ENCODE measurements at places on chromosomes 1 and 21.
A peak's percentile ranks its signal among the peaks of the same experiment; 100 is the strongest.

DNA sequence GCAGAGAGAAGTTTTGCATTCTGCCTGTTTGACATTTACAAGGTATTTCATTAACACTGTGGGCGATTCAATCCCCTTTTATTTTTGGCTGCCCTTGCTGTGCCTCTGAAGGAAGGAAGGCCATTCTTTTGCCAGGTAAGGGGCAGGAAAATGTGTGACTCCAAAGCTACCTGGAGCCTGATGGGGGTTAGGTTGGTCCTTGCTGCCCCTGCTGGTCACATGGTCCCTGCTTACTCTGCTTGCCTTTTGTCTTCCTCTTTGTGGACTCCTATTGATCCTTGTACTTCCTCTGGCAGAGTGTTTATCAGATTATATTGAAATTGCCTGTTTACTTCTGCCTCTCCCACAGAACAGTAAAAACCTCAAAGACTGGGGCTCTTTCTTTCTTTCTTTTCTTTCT is 65.7 kb downstream of the ST6GALNAC3 start:
- no peak for DNase-seq

DNA sequence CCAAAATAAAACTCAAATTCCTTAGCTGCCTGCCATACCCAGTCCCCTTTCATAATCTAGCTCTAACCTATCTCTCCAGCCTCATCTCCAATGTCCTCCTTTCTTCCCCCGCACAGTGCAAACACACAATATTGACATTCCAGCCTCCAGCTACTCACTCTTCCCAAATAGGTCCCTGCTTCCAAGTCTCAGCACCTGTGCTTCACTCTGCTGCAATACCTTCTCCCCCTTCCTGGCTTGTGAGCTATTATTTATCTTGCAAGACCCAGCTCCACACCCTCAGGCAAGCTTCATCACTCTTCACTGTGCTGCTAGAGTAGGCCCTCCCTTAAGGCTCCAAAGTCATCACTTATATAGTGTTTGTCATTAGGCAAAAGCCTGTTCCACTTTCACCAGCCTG is 9.7 kb downstream of the PLPP3 start:
- no peak for DNase-seq

DNA sequence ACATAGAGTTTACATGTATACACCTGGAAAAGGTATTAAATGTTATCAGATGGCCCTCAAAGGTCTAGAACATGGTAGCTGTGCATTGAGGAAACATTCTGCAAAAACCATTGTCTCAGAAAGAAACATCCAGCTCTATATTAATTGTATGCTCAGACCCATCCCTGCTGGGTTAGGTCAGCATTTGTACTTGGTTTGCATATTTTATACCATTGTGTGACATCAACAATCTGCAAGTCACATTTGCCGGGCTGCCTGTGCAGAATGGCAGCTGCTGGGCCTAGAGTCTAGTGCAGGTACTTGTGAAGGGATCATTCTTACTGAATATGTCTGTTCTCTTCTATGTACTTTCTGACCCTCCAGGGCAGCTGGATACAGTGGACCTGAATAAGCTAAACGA is 43.9 kb upstream of the LAMC2 start:
- DNase-seq: no peak

GRCh38 chr1:97200595-97200994 is 479.0 kb downstream of the PTBP2 start:
- no peak for DNase-seq

DNA sequence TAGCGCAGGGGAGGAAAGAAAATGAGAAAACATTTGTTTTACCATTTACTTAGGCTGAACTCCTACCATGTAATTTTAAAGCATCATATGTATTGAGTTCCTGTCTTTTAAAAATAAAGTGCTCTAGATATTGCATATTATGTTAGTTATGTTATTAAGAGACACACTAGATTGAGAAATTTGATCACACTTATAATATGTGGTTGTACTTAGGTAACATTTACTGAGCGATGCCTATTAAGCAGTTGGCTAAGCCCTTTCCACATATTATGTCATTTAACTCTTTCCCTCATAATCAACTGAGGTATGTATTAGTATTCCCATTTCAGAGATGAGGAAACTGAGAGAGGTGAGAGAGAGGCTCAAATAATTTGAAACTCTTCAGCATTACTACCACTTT is 4.5 kb upstream of the LRRC8D start:
- no peak for DNase-seq

DNA sequence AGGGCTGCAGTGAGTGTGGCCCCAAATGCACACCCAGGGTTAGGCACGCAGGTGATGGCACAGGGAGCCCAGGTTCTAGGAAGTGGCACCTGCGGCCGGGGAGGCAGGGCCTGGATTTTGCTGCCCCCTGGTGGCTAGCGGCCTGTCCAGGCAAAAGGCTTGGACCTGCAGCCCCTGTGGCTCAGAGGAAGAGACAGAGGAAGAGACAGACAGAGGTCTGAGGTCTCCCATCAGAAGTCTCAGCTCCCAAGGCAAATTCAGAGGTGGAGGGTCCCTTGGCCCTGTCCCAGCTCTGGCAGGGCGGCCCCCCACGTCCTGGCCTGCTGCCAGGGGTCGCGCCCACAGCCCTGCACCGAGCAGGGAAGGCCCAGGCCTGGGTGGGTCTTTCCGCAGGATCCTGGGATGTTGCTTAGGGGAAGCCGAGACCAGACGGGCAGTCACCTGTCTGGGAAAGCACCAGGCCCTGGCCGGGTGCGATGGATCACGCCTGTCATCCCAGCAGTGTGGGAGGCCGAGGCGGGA is 8.0 kb upstream of the TNFRSF14 start:
- peak; percentile 48 for DNase-seq

- DNase-seq: peak; percentile 11
Observed at GRCh38 chr1:31523012-31523411, 53.3 kb upstream of the TINAGL1 start.

DNA sequence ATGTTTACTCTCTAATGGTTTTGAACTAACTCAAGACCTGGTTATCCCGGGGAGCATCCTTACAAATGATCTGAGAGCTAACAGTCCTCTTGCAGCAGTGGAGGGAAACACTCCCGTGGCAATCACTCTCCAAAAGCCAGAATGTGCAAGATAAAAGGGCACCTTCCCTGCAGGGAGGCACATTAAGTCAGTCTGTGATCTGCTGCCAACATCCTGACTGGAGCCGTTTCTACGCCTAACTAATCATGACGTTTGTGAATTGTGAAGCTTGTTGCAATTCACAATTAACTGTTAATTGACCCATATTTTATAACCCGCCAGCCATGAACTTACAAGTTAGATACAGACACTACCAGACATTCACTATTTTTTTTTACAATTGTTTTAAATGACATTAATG is 52.1 kb upstream of the LGALS8 start:
- DNase-seq: no peak

- no peak for DNase-seq
Observed at GRCh38 chr1:183583466-183583865, 6.8 kb downstream of the NCF2 start.

DNA sequence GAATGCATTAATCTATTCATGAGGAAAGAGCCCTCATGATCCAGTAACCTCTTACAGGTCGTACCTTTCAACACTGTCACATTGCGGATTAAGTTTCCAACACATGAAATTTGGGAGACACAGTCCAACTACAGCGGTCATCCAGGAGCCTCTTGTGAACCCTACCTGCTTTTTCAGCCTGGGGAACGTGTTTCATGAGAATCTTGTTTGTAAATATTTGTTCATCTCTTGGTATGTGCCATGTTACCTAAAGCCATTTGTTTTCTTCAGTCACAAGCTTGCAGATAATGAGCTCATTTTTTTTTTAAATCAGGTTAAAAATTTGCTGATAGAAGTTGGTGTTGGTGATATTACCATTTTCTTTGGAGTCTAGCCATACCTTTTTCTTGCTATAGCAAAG is 37.2 kb upstream of the PDC start:
- no peak for DNase-seq

- DNase-seq: no peak
Observed at GRCh38 chr1:209651138-209651587, 1.1 kb downstream of the LAMB3 start.

- no peak for DNase-seq
Observed at GRCh38 chr1:30947212-30947611, 38.7 kb upstream of the SDC3 start.

DNA sequence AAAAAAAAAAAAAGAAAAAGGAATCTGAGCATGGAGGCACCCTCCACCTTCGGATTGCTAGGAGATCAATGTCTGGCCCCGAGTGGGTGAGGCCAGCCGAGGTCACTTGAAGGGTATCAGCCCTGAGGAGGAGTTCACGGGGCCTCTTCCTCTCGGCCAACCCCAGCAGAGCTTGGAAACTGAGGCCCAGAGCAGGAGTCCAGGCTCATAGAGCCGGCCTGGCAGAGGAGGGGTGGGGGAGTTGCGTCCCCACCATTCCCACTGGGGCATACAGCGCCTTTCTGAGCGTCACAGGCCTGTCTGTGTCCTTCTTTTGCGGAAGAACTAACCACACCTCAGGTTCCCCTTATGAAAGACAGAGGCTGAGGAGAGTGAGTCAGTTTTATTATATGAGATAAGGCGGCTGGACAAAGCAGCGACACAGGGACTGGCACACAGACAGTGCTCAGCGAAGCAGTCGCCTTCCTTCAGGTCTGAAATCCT is 17.1 kb upstream of the EPHA2 start:
- peak; percentile 44 for DNase-seq

DNA sequence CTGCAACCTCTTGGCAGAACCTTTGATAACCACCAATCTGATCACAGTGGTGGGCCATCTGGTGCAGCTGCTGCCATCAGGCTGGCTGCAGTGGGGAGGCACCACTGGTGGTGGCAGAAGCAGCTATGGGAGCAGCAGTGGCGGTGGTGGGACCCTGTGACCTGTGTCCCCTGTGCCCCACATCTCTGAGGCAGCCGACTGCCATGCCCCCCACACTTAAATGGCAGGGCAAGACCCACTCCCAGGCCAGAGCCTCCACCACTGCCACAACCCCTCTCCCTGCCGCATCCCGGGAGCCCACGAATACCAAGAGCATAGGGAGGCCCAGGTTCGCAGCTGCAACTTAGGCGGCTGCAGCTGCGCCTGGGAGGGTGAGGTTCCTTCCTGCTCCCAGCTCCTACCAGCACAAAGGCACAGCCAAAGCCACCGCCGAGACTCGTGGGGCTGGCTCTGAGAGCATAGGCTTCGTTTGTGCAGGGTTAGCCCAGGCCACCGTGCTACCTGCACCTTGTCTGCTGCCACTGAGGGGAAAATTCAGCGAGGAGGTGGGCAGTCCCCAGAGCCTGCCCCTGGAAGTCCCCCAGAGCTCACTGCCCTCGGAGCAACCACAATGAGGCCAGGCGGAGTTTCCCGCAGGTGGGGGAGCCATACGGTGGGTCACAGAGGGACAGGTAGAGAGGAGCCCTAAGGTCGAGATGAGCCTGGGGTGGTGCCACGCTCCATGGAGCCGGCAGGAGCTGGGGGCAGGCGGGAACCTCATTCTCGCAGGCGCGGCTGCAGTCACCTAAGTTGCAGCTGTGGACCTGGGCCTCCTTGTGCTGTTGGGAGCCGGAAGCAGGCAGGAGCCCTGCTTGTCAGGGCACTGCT is 518.7 kb downstream of the RWDD3 start:
- no peak for DNase-seq

- peak; percentile 45 for DNase-seq
Observed at GRCh38 chr1:45843474-45843905, 40.1 kb downstream of the MAST2 start.

DNA sequence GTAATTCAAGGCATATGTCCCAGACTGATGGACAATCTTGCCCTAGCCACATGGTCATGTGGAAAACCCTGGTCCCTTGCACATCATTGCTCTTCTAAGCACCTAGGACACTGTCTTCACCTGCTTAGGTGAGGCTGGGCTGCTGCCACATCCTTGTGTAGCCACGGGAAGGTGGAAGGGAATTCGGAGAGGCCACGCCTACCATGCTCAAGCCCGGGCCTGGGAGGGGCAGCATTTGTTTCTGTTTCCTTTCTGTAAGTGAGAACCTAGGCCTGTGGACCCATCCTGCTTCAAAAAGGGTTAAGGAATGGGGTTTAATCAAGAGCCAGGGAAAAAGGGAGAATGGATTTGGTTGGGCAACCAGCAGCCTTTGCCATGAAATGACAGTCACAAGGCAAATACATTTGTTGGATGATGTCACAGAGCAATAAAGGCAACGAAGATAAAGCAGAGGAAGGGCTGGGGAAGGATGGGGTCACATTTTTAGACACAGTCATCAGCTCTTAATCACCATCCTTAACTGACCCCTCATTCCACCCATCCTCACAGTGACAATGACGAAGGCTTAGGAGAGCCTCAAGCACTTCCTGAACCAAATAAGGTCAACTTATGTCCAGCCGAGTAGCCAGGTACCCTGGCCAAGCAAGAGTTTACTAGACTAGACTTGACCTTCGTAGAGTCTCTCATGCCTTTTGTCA is 10.1 kb upstream of the LRRC38 start:
- DNase-seq: no peak

DNA sequence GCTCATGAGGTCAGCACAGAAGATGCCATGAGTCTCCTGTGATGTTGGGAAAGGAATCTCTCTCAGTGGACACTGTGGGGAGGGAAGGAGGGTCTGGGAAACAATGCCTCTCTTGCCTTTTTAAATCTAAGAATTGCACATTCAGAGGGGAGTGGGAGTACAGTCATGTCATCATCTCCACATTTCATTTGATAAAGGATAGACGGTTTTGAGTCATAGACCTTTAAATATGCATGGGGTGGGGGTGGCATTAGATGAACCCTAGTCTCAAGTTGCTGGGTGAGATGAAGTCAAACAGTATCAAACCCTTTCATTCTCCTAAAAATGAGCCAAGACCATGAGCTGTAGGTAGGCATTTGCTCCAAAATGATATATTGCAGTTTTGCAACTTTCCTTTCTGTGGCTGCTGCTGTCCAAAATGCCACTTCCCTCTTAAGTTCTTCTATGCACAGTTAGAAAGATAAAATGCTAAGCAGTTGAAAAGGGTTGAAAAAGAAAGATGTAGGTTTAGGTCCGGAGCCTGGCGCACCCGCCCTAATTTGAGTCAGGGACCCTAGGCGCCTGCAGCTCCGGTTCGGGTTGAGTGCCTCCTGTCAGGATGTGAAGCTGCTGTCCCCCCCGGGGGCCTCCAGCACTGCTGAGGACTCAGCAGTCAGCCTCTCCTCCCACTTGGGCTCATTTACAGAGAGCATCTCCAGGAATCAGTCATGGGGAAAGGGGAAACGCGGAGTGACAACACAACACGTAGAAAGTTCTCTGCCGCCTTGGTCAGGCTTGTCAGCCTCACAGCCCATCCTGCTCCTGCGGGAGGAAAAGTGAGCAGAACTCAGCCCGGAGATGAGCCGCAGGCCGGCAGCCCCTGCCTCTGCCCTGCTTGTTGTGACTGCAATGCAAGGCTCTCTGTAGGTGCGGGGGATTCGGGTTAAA is 479.3 kb upstream of the RUNX1 start:
- DNase-seq: peak; percentile 32

DNA sequence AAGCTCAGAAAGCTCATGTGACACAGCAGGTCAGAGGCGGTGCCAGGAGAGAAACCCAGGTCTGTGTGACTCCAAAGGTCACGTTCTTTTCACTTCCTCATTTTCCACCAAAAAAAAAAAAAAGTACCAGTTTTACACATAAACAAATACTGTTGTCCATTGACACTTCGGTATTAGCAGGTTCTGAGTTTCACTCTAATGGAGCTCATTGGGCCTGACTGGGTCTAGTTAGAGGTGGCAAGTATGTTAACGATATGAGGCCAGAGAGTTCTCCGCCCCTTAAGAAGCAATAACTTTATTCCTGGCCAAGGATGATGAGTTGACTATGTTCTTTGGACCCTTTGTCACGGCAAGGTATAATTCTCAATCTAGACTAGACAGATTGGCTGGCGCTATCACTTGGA is 30.0 kb upstream of the SDE2 start:
- no peak for DNase-seq
